ENCODE measurements at places on chromosomes 13 and 19.

DNA sequence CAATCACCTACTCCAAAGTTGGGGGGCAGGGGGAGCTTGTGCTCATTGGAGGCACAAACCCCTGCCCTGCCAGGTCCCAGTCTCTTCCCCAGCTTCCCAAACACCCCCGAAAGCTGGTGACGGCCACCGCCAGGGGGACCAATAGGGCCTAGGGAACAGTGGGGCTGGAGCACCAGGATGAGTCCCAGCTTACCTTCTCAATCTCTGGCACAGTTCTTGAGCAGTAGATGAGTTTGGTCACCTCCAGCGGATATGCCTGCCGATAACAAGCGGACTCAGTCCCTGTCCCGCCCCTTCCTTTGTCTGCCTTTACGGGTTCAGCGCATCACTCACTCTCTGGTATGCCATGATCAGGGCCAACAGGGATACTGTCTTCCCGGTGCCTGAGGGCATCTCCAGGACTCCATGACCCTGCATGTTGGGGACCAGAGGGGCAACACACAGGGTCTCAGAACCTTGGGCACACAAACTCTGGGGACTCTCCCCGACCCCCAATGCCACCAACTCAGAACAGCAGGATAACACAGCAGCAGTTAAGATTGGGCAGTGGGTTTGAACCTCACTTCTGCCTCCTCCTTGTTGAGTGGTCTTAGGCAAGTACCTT, 1.5 kb downstream of the ERCC2 start:
- H3K4me1 ChIP-seq, result no peaks in the 10 kb centered on the region
- peak overlapping the region; percentile 43 for H3K4me3 ChIP-seq
- DNase-seq, result no peak
- no peaks in the 10 kb centered on the region for H3K27me3 ChIP-seq
- no peak overlapping the region for H3K27ac ChIP-seq

DNA sequence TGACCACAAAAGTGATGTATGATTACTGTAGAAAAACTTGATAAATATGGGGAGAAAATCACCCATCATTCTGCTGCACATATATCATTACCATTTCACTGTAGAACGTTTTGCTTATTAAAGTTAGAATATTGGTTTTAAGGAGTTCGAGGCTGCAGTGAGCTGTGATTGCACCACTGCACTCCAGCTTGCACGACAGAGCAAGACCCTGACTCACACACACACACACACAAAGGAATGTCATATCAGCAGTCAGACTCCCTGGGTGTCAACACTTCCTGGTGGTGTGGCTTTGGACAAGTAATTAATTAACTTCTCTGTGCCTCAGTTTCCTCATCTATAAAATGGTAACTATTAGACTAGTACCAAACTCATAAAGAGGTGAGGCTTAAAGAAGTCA, 11.3 kb upstream of the PNMA8A start:
- H3K27ac ChIP-seq, result no peak overlapping the region
- no peak for DNase-seq
- H3K4me1 ChIP-seq, result peaks cover 5% of the 10 kb centered on the region

DNA sequence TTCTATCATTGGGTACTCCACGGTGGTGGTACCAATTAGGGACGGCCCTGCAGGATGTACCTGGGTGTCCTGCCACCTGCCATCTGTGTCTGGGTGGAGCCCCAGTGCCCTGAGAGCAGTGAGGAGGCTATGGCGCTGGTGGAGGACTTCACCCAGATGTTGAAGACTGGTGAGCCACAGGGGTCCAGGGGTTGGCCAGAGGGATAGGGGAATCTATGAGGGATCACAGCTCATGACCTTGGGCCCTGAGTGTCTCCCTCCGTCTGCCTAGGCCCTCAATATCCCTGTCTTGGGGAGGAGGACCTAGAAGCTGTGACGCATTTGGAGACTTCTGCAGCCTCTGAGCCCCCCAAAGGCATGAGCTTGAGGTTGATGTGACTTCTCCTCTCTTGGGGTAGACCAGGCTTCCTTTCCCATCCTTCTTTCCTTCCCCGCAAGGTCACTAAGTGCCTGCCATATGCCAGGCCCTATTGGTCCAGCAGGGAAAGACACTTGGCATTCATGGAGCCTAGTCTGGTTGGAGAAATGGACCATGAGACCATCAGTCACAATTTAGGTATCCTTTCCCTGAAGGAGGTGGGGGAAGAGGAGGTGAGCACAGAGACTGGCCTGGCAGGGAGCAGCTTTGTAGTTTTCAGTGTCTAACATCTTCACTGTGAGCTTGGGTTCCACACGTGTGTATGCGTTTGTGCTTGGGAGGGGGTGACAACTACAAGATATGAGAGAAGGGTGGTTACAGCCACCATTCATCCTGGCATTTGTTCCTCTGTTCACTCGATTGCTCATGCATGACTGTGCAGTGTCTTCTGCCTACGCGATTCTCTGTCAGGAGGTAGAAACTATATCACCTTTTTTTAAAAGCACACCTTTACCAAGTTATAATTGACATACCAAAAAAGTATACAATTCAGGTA, 5.1 kb upstream of the MZF1 start:
- H3K4me1 ChIP-seq, result peaks cover 37% of the 10 kb centered on the region
- no peak overlapping the region for H3K4me3 ChIP-seq
- no peaks in the 10 kb centered on the region for H3K27me3 ChIP-seq
- H3K36me3 ChIP-seq, result peaks cover 22% of the 10 kb centered on the region

GRCh38 chr19:10763828-10764339, 46.0 kb downstream of the DNM2 start:
- no peak for DNase-seq
- H3K27me3 ChIP-seq, result no peaks in the 10 kb centered on the region
- peaks cover 75% of the 10 kb centered on the region for H3K4me1 ChIP-seq
- peaks cover 17% of the 10 kb centered on the region for H3K36me3 ChIP-seq
- peak overlapping the region; percentile 93 for H3K27ac ChIP-seq

GRCh38 chr13:41401366-41401765, 56.0 kb upstream of the RGCC start:
- no peak overlapping the region for H3K4me3 ChIP-seq
- no peak for DNase-seq
- H3K27me3 ChIP-seq, result no peaks in the 10 kb centered on the region

GRCh38 chr19:8466018-8466417, 21.2 kb downstream of the HNRNPM start:
- peaks cover 53% of the 10 kb centered on the region for H3K4me1 ChIP-seq
- H3K4me3 ChIP-seq, result no peak overlapping the region
- no peaks in the 10 kb centered on the region for H3K27me3 ChIP-seq
- peaks cover 84% of the 10 kb centered on the region for H3K36me3 ChIP-seq
- DNase-seq, result no peak

- H3K36me3 ChIP-seq, result no peaks in the 10 kb centered on the region
- H3K27me3 ChIP-seq, result no peaks in the 10 kb centered on the region
- no peaks in the 10 kb centered on the region for H3K4me1 ChIP-seq
- H3K4me3 ChIP-seq, result no peak overlapping the region
- H3K27ac ChIP-seq, result no peak overlapping the region
Observed at GRCh38 chr13:56563663-56564062, 577.1 kb upstream of the PRR20A start.

DNA sequence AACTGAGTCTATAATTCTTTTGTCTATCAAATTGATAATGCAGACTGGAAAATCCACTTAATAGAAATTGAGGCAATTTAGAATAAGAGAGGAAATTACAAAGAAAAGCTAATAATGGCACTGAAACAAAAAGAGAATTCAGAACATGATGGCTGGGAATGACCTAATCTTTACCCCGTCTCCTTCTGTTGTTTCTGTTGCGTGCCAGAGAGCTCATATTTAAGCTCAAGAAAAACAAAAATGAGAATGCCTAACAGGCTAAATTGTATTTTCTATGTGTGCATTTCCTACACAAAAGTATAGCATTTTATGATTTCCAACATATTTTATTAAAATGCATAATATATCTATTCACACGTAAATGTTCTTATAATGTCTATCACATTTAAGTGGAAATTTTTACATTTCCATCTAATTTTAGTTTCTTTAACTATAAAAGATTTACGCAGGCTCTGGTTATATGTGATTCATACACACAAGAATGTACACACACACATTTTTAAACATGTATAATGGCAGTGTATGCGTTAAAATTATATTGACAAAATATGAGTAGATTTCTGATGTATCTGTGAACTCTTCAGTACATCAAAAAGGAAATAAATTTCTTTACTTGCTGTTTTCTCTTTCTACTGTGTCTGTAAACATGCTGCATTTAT, 432.3 kb downstream of the SLITRK6 start:
- no peaks in the 10 kb centered on the region for H3K4me1 ChIP-seq
- no peaks in the 10 kb centered on the region for H3K27me3 ChIP-seq
- no peak overlapping the region for H3K27ac ChIP-seq

GRCh38 chr19:46753420-46754155, 7.3 kb upstream of the STRN4 start:
- H3K27me3 ChIP-seq, result no peaks in the 10 kb centered on the region
- peaks cover 18% of the 10 kb centered on the region for H3K4me1 ChIP-seq
- no peak overlapping the region for H3K27ac ChIP-seq
- peak; percentile 64 for DNase-seq
- H3K36me3 ChIP-seq, result peaks cover 4% of the 10 kb centered on the region

DNA sequence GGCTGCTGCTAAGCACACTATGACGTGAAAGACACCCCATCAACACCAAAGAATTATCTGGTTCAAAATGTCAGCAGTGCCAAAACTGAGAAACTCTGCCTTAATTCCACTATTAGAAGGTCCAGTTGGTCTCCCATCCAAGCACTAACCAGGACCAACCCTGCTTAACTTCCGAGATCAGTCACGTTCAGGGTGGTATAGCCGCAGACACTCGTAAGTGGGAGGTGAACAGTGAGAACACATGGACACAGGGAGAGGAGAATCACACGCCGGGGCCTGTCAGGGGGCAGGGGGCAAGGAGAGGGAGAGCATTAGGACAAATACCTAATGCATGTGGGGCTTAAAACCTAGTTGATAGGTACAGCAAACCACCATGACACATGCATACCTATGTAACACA, 83.4 kb downstream of the C13orf42 start:
- no peak overlapping the region for H3K4me3 ChIP-seq
- H3K36me3 ChIP-seq, result no peaks in the 10 kb centered on the region
- no peaks in the 10 kb centered on the region for H3K4me1 ChIP-seq
- no peak overlapping the region for H3K27ac ChIP-seq
- DNase-seq, result no peak

DNA sequence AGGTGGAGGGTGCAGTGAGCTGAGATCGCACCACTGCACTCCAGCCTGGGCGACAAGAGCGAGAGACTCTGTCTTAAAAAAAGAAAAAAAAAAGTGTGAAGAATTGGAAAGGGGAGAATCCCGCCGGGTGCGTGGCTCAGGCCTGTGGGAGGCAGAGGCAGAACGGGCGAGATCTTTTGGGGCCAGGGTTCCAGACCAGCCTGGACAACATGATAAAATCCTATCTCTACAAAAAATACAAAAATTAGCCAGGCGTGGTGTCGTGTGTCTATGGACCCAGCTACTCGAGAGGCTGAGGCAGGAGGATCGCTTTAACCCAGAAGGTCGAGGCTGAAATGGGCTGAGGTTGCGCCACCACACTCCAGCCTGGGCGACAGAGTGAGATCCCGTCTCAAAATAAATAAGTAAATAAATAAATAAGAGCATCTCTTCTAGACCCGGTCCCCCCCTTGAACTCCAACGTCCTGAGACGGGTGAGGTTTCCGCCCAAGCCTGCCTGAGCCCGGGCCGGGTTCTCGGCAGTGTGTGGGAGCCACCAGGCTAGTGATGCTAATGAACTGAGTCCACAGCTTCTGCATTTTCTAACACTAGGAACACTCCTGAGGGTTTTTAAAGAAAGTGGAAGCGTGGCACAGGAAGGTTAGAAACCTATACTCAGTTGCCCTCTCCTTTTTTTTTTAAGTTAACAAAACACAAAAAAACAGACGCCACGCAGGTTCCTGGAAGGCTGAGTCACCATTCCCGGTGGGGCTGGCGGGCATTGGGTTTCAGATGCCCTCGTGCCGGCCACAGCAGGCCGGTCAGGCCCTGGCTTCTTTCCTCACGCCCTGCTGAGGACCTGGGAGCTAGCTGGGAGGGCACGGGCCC, 22.0 kb downstream of the GPX4 start:
- H3K4me1 ChIP-seq, result peaks cover 6% of the 10 kb centered on the region
- peaks cover 38% of the 10 kb centered on the region for H3K36me3 ChIP-seq
- no peak for DNase-seq
- no peaks in the 10 kb centered on the region for H3K27me3 ChIP-seq

DNA sequence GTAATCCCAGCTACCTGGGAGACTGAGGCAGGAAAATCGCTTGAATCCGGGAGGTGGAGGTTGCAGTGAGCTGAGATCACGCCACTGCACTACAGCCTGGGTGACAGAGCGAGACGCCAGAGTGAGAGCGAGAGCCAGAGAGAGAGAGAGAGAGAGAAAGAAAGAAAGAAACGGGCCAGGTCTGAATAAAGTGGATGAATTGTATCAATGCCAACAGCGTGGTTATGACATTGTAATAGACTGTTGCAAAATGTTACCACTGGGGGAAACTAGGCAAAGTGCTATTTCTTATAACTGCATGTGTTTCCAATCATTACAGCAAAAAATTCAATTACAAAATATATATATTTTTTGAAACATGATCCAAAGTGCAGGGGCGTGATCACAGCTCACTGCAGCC, 11.8 kb upstream of the BTBD2 start:
- H3K4me3 ChIP-seq, result no peak overlapping the region
- peaks cover 6% of the 10 kb centered on the region for H3K36me3 ChIP-seq
- peaks cover 6% of the 10 kb centered on the region for H3K4me1 ChIP-seq
- no peaks in the 10 kb centered on the region for H3K27me3 ChIP-seq
- no peak for DNase-seq

- H3K36me3 ChIP-seq, result no peaks in the 10 kb centered on the region
- no peaks in the 10 kb centered on the region for H3K4me1 ChIP-seq
- H3K4me3 ChIP-seq, result no peak overlapping the region
Observed at GRCh38 chr13:86737334-86737932, 933.7 kb upstream of the SLITRK5 start.

- H3K27ac ChIP-seq, result no peak overlapping the region
- no peaks in the 10 kb centered on the region for H3K36me3 ChIP-seq
- H3K27me3 ChIP-seq, result peaks cover 51% of the 10 kb centered on the region
- no peak for DNase-seq
- H3K4me3 ChIP-seq, result no peak overlapping the region
Observed at GRCh38 chr13:94968757-94969086, 256.4 kb upstream of the SOX21 start.

DNA sequence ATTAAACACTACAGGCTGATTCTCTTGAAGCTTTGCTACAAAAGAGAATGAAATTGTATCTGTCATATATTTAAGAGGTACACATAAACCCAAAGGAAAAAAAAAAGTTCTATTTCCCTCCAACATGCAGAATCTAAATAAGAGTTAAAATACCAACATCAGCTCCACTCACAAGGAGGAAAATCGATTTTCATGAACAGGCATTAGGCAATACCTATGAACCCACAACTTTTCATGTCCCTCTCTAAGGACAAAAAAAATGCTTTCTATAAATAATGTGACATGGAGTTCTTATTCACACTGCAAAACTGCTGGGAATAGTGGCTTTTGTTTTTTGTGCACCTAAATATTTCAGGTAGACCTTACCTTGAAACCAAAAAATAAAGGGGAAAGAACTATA, 192.5 kb downstream of the KLF12 start:
- H3K36me3 ChIP-seq, result peaks cover 20% of the 10 kb centered on the region
- no peak overlapping the region for H3K27ac ChIP-seq
- peaks cover 49% of the 10 kb centered on the region for H3K4me1 ChIP-seq
- no peaks in the 10 kb centered on the region for H3K27me3 ChIP-seq
- no peak overlapping the region for H3K4me3 ChIP-seq
